ENCODE measurements at places on chromosomes 7 and 10.

DNA sequence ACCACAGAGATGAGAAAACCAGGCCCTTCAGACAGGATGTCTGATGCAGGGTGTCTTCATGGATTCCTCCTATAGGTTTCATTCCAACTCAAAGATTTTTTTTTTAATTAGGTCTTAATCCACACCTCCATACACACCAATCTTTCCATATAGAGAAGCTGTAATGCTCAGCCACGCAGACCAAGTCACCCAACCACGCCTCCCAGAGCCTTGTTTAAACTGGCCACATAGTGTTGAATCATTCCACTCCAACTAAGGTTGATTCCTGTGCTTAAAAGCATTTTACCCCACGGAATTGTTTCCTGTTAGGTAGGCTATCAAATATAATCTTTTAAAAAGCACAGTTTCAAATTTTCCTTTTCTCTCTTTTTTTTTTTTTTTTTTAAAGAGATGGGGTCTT lies 153.6 kb downstream of the TYW1B start:
- DNase-seq = no peak

GRCh38 chr7:55019691-55020465 lies 1.1 kb downstream of the EGFR start:
- peak; percentile 43 for DNase-seq

DNA sequence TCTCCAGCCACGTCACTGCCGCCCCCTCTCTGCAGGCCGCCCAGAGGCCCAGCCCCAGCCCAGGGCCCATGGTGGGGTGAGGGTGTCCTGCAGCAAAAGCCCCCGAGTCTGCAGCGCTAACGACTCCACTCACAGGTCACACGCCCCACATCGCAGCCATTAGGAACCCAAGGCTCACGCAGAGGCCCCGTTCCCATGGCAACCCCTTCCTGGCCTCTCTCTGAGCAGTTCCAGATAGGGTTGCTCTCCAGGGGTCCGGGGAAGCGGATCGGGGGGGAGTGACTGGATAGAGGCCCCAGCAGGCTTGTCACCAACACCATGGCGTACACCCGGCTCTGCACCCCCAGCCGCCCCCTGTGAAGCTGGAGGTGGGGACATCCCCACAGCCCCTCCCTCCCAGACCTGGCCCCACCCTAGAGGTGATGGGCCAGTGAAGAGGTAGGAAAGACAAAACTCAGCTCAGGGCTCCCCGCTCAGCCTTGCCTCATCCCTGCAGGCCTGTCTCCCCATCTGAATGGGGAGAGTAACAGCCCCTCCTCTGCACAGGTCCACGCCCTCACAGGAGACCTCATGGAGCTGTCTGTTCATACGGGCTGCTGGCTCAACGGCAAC lies 41.2 kb downstream of the TNRC18 start:
- DNase-seq = no peak

GRCh38 chr7:138052696-138053095 lies 23.6 kb upstream of the AKR1D1 start:
- DNase-seq = no peak

DNA sequence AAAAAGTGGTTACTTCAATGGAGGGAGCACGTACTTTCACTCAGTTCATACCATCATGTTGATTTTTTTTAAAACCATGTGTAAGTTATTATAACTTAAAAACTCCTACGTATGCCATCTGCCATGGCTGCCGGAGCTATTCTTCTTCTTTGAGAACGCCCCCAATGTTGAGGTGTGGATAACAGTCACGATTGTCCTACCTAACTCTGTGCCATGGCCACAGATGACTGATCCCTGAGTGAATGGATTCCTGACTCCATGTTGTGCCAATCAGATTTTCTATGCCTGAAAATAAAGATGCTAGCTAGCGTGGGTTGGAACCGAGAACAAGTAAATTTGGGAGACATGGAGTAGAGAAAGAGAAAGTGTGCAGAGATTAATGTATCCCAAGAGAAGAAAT lies 5.3 kb downstream of the MCMBP start:
- DNase-seq = no peak

DNA sequence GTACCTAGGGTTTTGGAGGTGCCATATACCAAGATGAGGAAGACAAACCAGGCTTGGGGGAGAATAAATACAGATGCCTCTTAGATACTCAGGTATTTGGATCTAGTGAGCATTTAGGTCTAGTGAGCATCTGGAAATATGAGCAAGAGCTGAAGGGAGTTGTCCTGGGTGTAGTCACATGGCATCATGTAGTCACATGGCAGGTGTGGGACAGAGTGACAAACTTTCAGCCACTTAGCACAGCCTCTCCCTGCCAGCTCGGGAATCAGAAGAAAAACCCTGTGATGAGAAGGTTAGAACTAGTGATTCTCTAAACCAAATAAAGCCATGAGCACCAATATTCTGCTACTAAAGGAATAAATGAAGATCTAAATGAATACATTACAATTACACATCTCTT lies 24.3 kb downstream of the RGR start:
- no peak for DNase-seq

DNA sequence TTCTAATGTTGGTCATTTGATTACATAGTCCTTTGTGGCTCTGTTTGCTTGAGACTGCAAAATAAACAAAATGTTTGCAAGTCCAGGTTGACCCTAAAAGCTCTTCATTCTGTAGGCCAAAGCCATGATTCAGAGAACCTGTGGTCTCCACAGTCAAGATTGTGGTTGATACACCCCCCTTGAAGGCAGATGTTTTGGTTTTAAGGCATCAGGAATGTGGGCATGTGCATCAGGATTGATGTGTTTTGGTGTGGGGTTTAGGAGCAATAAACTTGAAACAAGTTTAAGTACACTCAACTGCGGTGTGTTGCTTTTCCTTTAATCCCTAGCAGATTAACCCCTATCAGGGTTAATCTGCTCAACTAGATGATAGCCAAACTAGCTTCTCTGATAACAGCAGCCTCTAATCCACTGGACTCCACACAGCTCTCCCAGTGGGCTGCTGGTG lies 379.1 kb upstream of the GALNT17 start:
- DNase-seq = no peak

DNA sequence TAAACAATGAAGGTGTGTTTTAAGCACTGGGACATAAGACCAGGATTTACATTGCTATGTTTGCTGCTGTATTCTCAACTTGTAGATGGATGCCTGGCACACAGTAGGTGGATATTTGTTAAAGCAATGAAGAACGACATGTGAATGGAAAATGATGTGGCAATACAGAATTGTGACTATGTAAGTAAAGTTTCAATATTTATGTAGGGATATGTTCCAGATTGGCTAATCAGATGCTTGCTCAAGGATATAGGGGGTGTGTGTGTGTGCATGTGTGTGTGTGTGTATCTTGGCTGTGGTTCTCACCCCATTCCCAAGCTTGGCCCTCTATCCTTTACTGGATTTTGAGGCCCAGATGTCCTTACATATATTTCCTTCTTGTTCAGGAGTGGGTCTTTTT lies 42.7 kb upstream of the LAMB1 start:
- no peak for DNase-seq

DNA sequence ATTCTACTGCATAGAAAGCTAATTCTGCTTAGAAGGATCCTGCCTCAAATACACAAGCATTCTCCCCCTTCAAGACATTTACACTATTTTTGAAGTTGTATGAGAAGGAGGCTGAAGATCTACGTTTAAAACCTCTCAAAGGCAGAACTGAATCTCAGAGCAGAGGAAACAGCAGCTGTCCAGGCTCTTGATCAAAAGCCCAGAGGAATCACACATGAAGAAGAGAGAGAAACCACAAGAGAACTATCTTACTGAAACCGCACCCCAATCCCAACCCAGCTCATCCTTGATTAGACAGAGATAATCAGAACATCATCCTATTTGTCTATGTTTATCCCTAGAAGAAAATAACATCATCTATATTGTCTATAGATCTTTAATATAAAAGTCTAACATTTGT lies 2.2 kb upstream of the DNAJC1 start:
- no peak for DNase-seq

DNA sequence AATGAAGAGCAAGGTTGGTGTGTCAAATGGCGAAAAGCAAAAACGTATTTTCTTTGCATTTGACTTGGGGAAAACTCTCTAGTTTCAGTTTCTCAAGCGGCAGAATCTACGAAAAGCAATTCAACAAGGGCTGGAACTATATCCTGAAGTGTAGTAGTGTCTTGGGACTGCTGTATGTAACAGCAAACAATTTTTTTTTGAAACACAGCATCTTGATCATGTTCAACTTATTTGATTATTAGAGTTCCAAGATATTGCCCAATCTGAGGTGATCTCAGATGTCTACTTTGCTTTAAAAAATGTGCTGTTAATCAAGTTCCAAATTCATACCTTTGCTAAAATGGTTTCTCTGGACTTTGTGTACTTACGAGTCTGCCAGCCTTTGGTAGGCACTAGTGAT lies 120.6 kb downstream of the ZWINT start:
- DNase-seq = no peak

GRCh38 chr10:4978870-4979269 lies 15.7 kb downstream of the AKR1C1 start:
- DNase-seq = no peak

DNA sequence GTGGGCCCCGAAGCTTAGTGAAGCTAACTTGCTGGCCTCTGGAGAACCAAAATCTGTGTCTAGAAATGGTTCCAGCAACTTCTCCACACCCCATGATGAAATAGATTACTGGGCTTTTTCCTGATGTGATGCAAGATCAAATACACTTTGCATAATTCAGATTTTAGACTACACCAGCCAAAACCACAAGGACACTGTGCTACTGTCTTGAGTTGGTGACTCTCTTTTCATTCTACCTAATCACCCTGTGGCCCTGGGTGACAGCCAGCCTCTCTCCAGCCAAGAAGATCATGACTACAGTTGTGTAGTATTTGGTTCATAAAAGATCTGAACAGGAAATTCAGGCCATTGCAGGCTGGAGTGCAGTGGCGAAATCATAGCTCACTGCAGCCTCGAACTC lies 22.2 kb downstream of the AZGP1 start:
- no peak for DNase-seq

- DNase-seq = no peak
Observed at GRCh38 chr10:11205030-11205772, 187.5 kb downstream of the CELF2 start.

GRCh38 chr7:25752967-25753791 lies 398.8 kb upstream of the NFE2L3 start:
- no peak for DNase-seq

DNA sequence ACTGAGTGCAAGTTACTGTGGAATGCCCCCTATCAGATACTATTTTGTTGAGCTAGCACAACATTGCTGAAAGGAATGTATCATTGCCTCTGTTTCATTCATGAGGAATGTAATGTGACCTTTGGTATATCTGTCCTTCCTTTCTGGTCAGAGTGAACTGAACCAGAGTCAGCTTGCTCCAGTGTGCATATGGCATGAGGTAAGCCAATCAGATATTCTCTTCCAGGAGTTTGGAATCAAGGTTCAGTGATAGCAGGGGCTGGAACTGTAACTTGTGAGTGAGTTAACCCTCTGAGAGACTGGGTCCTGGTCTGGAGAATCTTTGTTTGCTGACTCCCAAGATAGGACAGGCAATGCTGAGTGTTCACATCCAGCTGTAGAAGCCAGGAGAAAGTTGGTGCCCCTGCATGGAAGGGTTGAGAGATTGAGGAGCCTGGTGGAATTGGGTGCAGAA lies 45.3 kb upstream of the OSBPL3 start:
- peak; percentile 86 for DNase-seq

DNA sequence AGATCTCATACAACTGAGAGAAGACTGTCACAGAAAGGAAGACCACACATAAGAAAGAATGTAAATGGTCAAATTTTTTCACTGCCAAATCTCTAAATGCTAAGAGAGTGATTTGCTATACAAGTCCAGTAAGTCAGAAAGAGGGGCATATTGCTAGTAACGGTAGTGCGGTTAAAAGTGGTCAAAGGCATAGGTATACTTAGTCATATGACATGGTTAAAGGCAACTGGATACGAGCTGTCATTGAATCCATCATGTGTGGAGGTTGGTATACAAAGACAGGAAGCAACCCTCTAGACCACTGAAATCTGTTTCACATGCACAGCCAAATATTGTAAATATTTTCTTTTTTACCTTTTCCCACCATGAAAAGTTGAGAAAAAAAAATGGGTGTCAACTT lies 4.8 kb downstream of the INHBA start:
- no peak for DNase-seq

DNA sequence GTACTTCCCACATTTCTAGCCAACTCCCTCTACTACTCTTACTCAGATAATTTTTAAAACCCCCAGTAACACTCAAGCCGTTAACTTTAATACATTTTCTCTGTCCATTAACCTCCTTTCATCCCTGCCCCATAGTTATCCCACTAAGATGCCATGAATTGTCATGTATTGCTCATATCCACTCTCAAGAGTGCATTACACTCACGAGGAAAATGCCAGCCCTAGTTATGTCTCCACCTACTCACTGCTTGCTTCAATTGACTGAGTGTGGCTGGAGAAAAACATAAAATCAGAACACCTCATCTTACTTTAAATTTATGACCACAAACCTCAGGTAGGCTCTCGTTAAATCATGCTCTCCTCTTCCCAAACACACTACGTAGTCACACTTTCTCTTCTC lies 324.1 kb upstream of the NPSR1 start:
- DNase-seq = no peak

- no peak for DNase-seq
Observed at GRCh38 chr7:889025-889390, 12.7 kb downstream of the GET4 start.

DNA sequence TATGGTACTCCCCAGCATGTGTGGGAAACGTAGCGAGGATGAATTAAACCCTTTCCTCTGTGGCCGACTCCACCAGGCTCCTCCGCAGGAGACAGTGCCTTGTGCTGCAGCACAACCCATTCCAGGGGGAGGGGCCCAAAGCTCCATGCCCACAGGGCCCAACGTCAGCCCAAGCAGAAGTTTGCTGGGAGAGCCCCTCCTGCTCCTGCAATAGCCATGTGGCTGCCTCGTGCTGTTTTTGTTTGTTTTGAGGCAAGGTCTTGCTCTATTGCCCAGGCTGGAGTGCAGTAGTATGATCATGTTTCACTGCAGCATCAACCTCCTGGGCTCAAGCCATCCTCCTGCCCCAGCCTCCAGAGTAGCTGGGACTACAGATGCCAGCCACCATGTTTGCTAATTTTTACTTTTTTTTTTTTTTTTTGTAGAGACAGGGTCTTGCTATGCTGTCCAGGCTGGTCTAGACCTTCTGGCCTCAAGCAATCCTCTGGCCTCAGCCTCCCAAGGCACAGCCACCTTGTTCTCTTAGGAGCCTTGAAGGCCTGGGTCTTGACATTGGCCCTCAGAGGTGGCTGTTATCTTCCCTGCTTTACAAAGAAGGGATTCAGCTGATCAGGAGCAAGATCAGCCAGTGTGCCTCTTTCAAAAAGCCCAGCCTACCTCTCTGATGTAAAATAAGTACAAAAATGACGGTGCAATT lies 102.8 kb downstream of the DYNC2I1 start:
- no peak for DNase-seq

DNA sequence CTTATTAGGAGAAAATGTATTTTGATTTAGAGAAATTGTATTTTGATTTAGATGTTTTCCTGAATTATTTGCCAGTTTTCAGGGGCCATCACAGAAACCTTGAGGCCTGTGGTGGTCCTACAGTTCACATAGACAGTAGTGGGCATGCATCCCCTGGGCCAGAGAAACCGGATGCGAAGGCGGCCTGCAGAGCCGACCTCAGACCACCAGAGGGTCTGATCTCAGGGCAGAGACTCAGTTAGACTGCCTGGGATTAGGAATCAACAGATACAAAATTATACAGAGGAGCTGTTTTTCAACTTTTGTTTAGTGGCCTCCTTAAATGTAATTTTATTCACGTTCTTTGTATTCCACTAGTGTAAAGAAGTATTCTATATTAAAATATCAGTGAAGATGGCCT lies 158.4 kb downstream of the PAXIP1 start:
- DNase-seq = no peak

All from hepatic stellate cell (primary cell).